ENCODE measurements at places on chromosomes 5 and 9.

GRCh38 chr5:139383993-139384590 is 995 bp upstream of the SLC23A1 start:
- DNase-seq, result no peak

DNA sequence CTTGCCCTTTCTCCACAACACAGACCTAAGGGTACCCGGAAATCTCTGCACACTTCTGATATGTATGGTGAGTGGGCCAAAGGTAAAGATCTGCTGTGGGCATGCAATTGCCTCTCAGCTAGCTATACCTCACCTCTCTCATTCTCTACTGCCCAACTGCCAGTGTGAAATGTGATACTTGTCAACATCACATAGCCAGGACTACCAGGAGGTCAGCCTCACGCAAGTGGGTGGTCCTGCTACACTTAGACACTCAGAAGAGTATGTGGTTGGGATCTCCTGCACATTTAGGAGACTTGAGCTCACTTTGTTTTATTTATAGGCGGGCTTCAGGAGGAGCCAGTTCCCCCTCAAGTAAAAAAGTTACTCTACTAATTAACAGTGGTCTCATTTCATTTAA is 88.0 kb upstream of the MAN2A1 start:
- no peak for DNase-seq

GRCh38 chr9:126719618-126720031 is 85.2 kb upstream of the ZBTB43 start:
- peak; percentile 80 for DNase-seq

- no peak for DNase-seq
Observed at GRCh38 chr9:16044579-16044881, 491.7 kb downstream of the CCDC171 start.

DNA sequence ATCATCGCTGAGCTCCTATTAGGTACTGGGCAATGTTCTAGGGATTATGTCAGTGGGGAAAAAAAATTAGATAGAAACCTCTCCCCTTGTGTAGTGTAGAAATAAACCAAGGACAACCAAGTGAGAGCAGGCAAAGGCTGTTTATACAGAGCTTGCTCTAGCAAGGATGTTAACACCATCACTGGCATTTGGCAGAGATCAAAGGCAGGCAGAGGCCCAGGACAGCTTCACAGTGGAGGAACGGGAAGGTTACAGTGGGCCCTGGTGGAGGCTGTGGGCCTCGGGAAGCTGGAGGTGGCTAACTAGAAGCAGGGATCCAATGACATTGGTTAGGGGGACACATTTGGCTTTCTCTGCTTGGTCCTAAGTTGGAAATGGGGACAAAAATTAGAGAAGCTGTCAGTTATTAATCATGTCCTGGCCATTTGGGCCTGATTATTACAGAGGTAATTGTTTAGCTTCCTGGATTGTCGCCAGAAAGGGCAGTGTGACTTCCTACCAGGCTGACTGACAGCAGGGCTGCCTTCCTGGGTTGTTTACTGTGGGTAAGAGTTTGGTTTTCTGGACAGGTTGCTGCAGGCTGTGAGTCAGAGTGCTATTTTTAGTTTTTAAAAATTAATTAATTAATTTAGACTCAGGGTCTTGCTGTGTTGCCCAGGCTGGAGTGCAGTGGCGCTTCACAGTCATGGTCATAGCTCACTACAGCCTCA is 259.3 kb downstream of the ROR2 start:
- DNase-seq, result no peak

GRCh38 chr9:33190021-33190705 is 23.0 kb upstream of the B4GALT1 start:
- DNase-seq, result no peak

DNA sequence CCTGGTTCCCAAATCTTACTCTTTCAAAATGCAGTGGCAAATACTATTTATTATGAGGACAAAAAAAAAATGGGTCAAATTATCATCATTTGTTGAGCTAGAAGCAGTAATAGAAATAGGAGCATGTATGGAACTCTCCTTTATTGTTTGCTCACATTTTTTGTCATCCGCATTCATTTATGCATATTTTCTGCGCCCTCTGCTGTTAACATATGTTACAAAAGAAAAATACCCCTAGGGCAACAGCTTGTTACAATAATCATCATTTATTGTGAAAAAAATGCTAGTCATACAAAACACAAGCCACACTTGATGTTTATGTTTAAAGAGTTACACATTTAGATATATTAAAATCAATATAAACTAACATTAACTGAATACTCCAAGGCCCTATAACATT is 328.2 kb downstream of the TUSC1 start:
- DNase-seq, result no peak

- no peak for DNase-seq
Observed at GRCh38 chr5:163908253-163908652, 402.8 kb downstream of the MAT2B start.

- DNase-seq, result no peak
Observed at GRCh38 chr9:72743836-72744235, 209.0 kb downstream of the ALDH1A1 start.

DNA sequence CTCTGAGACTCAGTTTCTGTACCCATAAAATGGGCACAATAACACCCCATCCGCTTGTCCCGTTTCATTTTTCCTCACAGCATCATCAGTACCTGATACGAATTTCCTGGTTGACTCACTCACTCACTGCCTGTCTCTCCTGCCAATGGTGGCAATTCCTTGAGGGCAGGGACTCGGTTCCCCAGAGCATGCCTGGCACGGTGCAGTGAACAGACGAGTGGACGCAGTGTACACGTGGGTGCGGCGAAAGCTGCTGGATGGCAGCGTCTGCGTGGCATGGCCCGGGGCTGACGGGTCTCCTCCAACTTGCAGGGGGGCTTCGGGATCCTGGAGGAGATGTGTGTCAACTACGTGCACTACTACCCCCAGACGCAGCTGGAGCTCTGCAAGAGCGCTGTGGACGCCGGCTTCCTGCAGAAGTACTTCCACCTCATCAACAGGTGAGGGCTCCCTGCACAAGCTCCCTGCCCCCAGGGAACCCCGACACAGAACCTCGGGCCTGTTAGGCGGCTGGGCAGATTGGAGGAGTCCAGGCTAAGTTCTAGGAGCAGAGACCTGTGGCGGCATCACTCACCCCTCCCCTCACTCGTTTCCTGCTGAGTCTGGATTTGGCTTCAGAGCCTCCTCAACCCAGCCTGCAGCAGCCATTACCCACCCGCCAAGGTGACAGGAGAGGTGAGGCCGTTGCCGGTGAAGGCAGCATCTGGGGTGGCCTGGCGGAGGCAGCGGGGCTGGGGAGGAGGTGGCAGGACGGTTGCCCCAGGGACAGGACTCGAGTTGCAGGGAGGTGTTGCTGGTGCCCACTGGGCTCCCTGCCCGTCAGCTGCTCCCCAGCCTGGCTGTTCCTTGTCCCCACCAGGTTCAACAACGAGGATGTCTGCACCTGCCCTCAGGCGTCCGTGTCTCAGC is 20.3 kb downstream of the DBH start:
- no peak for DNase-seq

GRCh38 chr5:62931153-62931950 is 352.7 kb downstream of the LRRC70 start:
- DNase-seq, result no peak

- no peak for DNase-seq
Observed at GRCh38 chr5:144438237-144438636, 267.6 kb downstream of the KCTD16 start.

DNA sequence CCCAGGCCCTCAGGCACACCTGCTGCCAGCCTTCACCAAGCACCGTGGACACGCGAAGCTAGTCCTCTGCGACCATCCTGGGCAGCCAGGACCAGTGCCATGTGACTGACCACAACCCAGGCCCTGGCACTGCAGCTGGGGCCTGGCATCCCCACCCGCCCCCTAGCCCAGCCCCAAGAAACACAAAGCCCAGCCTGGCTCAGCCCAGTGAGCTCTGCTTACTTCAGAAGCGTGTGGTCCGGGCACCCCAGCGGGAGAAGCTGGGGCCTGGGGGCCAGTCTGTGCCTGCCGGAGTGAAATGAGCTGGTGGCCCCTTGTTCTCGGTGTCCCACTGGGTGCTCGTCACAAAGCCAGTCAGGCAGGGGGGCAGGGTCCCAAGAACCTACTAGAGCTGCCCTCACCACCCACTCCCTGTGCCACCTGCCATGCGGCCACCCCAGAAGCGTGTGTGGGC is 87.9 kb downstream of the KCNT1 start:
- no peak for DNase-seq

DNA sequence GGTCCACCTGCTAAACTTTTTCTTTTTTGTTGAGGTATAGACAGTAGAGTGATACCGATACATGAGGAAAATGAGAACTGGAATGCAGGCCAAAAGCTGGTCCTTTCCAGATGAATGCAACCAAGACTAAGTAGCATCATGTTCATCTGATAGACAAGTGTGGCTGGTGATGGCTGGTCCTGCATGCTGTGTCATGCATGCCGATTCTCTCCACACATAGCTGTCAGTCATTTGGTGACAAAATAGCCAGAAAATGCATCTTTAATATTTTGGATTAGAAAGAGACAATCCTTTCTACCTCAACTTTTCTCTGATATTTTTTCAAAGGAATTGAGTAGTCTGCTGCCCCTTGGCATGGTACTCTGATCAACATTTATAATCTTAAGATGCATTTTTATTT is 49.9 kb downstream of the ZSWIM6 start:
- DNase-seq, result no peak

GRCh38 chr9:121636341-121636865 is 15.0 kb upstream of the DAB2IP start:
- DNase-seq, result no peak

DNA sequence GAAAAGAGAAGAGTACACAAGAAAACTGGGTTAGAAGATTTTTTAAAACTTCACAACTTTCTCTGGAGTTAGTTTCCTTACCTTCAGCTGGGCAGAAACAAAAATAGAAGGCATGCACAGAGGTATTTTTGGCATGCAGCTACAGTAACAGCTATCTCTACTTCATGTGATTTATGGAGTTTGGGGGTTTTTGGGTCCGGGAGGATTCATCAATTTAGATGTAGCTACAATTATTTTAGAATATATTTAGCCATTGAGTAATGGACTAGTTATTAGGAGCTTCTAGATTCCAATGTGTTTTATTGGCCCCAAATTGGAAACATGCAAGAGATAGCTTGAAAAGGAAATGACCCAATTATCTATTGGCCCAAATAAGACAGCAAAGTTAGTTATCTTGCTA is 91.6 kb upstream of the TNFAIP8 start:
- DNase-seq, result no peak

GRCh38 chr5:146785065-146785464 is 93.5 kb downstream of the PPP2R2B start:
- DNase-seq, result no peak

DNA sequence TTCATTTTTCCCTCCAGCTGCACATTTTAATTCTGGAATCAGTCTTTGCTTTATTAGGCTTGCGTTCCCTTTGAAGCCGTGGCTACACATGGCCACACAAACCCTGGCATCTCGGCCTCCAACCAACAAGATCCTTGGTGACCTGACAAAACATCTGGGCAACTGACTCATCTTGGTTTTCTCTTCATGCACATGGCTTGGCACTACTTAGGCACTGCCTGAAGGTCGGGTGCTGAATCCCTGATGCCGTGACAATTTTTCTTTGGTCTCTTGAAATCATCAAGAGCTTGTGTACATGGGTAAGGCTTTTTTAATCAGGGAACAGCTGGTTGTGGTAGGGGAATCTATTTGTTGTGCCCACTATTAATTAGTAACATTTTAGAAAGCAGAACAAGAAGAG is 16.0 kb upstream of the PAPPA start:
- no peak for DNase-seq
